ENCODE measurements at places on chromosomes 7 and 10.
A peak's percentile ranks its signal among the peaks of the same experiment; 100 is the strongest.

GRCh38 chr10:129055225-129055624 is 411.8 kb upstream of the MGMT start:
- no peak for DNase-seq

DNA sequence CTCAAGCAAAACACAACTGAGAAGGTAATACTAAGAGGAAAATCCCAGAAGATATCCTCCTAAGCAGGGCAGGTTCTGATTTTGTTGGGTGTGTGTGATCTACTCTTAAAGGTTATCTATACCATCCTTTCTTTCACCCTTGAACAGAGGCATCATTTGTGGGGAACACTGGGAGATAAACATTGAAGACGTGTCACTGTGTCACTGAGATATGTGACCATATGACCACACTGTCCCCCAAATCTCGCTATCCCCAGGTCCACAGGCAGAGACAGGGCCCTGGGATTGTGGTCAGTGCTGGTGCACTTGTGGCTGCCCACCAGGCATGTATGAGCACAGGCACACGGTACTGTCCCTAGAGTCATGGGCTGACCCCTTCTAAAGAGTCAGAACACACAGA is 30.0 kb downstream of the TECTB start:
- DNase-seq: no peak

- no peak for DNase-seq
Measured at GRCh38 chr7:55550010-55550663, 22.2 kb downstream of the VOPP1 start.

DNA sequence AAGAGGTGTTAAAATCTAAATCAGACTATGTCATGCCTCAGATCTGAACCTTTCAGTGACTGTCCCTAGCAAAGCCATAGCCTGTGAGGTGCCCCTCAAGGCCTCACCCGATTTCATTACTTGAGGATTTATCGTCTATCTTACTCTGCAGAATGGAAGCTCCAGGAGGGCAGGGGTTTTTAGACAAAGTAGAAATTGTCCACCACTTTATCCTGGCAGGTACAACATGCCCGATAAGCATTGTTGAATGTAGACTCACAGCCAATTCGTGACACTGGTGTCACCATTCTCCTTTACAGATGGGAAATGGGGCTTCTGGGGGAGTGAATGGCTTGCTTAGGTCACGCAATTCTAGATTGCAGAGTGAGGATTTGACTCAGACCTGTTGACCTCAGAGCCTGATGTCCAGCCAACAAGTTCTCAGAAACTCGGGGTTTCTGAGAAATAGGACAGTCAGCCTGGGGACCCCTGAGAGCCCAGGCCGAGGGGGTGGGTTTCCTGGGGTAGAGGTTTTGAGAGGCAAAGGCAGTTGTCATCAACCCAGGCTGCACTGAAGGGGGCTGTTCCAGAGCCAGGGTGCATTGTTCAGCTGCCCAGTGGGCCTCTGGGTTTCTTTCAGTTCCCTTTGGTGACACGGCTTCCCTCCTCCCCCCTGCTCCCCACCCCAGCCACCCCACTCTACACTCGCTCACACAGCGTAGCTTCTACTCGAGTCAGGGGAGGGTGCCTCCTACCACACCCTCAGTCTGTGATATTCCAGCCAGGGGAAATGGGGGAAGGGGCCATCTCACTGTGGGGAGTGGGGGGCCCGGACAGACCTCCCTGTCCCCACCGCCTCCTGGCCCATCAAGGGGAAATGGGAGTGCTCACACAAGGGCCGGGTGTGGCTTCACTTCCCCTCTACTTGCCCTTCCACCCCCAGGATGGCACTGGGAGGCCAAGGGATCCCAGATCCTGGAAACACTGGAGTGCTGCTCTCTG is 3.1 kb upstream of the IRF5 start:
- DNase-seq: no peak

- no peak for DNase-seq
Measured at GRCh38 chr7:142420554-142421362, 162.9 kb upstream of the PRSS58 start.

DNA sequence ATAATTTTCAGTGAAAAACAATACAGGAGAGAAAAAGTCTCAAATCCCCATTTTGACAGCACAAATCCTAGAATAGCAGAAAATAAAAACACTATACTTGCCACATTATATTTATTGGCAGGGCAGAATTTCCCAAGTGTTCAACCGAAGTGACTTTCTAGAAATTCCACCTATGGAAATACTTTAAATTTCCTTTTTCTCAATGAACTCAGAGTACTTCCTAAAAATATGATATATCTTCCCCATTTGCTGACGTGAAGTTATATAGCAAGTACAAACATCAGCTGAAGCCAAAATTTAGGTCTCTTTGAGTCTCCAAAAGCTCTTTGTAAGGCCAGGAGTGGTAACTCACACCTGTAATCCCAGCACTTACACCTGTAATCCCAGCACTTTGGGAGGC is 83.3 kb downstream of the NT5C2 start:
- no peak for DNase-seq

- no peak for DNase-seq
Measured at GRCh38 chr7:76513817-76514799, 3.8 kb downstream of the UPK3B start.

DNA sequence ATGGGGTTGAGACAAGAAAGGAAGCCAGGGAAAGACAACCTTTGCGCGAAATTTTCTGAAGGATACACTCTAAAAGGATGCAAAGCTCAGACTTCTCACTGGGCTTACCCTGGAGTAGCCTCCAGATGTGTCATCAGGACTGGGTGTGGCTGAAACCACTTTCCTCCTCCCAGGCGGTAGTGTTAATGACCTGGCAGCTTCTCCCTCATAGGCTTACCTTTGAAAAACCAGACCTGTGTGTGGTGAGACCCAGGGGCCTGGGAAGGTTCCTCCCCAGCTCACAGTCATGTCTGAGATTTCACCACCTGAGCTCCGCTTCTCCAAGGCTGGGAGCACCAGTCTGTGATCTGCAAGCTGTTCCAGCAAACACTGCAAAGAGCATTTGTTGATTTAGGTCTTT is 93.7 kb downstream of the EPC1 start:
- no peak for DNase-seq

DNA sequence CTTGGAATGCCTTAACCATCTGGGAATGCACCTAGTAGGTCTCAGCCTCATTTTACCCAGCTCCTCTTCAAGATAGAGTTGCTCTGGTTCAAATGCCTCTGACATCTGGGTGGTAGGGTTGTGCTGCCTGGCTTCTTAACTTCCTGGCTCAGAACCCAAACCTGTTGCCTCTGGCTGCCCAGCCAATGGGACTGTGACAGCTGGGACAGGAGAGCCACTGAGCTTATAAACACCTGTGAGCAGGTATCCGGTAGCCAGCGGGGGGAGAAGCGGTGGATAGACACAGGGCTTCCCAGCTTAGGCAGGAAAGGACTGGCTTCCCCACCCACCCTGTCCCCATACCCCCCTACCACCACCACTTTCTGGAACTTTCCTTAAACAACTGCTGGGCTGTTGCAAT is 115.8 kb upstream of the CARD11 start:
- no peak for DNase-seq

DNA sequence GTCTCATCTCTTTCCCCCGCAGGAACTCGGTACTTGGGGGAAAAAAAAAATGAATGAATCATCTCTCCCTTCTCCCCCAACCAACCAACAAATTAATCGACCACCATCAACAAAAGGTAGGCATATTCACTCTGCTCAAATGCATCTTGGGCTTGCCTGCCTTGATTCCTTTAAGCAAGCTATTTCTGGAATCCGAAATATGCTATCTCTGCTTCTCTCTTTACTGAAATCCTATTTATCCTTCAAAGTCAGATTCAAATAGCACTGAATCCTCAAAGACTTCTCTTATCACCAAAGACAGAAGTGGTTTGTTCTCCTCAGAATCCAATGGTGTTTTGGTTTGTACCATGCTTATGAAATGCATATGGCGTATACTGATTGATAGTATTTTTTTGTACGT is 49.6 kb upstream of the TPK1 start:
- DNase-seq: no peak

- DNase-seq: no peak
Measured at GRCh38 chr7:37098762-37099161, 349.9 kb downstream of the ELMO1 start.

DNA sequence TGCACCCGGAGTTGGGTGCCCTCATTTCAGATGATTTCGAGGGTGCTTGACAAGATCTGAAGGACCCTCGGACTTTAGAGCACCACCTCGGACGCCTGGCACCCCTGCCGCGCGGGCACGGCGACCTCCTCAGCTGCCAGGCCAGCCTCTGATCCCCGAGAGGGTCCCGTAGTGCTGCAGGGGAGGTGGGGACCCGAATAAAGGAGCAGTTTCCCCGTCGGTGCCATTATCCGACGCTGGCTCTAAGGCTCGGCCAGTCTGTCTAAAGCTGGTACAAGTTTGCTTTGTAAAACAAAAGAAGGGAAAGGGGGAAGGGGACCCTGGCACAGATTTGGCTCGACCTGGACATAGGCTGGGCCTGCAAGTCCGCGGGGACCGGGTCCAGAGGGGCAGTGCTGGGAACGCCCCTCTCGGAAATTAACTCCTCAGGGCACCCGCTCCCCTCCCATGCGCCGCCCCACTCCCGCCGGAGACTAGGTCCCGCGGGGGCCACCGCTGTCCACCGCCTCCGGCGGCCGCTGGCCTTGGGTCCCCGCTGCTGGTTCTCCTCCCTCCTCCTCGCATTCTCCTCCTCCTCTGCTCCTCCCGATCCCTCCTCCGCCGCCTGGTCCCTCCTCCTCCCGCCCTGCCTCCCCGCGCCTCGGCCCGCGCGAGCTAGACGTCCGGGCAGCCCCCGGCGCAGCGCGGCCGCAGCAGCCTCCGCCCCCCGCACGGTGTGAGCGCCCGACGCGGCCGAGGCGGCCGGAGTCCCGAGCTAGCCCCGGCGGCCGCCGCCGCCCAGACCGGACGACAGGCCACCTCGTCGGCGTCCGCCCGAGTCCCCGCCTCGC is at the start of gene EGFR:
TSS of gene EGFR (plus strand) at position 657 of the 830 bp plus-strand sequence. CDS start 261 bp downstream, outside the sequence.
- DNase-seq: peak; percentile 32

- no peak for DNase-seq
Measured at GRCh38 chr7:44776211-44776610, 20.3 kb upstream of the PPIA start.

DNA sequence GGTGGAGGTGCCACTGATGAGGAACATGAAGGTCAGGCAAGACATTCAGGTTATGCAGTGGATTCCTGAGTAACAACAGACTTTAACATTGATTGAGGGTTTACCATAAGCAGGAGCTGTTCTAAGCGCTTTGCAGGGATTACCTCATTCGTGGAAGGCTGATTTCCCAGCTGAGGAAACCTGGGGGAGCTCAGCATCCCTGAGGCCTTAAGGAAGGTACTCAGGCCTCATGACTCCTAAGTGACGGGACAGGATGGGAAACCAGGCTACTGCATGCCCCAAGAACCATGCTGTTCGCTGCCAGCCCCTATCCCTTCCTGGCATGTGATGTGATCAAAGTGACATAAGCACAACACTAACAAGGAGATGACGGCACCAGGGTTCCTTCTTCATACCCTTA is 143.6 kb upstream of the NFE2L3 start:
- no peak for DNase-seq

- DNase-seq: peak; percentile 44
Measured at GRCh38 chr10:27448921-27449320, 55.2 kb upstream of the RAB18 start.

DNA sequence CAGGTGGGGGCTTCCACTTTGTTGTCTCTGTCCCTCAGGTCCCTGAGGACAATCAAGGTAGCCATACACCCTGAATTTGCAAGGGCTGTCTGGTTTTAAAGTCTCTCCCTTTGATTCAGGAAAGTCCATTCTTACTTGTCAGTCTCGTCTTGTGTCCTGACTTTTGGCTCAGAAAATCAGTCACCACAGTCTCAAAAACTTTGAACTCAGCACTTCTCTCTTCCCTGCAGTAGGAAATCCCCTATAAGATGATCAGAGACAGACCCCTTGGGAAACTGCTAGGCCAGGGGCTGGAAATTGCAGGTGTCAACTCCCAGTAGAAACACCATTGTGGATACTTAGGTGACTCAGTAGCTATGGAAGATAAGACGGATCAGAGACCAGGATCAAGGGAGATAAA is 73.1 kb downstream of the CDC123 start:
- DNase-seq: no peak

DNA sequence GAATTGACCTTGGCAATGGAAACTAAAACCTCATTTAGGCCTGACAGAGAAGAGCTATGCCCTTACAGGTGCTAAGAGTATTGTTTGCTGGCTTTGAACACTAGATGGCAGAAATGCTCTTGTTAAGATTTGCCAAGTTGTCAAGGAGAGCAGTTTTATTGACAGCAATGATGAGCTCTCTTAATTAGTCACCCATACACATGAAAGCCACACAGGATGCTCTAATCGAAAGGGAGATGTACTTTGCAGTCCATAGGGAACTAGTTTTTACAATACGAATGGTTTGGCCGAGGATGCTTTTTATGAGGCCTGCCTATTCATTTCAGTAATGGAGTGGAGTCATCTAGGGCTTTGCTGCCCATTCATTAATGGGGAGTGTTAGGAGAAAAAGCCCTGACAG is 45.4 kb upstream of the MBL2 start:
- DNase-seq: peak; percentile 75

DNA sequence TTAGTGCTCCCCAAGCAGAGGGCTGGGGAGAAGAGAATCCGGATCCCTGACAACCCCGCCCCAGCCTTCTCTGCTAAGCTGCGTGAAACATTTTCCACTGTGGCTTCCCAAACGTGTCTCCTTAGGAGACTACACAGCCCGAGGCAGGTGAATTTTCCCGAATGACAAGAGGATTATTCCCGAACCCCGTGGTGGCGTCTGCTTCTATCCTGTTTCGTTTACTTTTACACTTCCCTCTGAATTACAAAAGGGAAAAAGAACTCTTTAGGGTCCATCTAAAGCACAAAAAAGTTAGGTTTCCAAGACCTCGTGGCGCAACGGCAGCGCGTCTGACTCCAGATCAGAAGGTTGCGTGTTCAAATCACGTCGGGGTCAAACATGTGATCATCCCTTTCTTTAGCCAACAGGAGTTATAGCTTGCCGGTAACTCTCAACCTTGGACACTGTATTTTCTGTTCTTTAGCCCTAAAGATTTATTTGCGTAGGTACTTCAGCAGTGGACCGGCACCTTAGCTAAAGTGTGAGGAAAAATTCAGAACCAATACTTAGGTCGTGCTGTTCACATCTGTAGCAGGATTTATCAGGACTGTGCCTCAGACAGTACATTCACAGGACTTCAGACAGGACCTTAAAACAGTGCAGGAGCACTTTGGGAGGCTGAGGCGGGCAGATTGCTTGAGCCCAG is 3.2 kb upstream of the ZNF789 start:
- no peak for DNase-seq

DNA sequence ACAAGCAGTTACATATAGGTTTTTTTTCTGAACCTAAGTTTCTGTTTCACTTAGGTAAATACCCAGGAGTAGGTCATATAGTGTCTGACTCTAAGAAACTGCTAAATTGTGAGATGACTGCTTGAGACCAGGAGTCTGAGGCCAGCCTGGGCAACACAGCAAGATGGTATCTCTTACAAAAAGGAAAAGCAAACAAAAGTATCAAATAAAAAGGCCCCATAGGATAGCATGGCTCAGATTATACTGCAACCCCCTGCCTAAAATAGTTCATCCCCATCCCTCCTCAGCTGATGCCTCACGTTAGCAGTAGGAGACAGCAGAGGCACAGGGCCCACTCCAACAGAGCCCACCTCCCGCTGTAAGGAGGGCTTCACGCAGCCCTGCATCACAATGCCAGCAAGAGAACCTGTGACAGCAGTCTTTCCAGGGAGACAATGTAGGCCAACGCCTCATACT is 90.3 kb downstream of the SRPK2 start:
- DNase-seq: no peak
